AG09309 (cell line): ENCODE measurements at places on chromosomes 4 and X.

GRCh38 chr4:128974136-128974581 lies 119.2 kb downstream of the SCLT1 start:
- DNase-seq = no peak

GRCh38 chr4:139560406-139561104 lies 4.5 kb upstream of the SETD7 start:
- no peak for DNase-seq

DNA sequence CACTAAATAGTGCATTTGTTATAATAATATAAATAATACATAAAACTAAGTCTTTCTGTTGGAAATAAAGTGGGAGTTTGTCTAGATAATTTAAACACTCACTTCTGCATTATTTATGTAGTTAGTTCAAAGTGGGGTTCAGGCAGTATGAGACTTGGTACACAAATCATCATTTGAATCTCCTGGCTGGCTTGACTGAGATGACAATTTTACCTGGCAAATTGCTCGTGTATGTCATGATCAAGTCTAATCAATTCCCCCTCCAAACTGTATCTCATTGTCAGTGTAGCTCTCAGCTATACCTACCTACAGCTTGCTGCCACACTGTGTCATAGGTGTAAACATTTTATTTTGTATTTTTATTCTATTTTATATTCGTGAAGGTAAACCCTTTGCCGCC lies 563.4 kb upstream of the TENM3 start:
- DNase-seq = no peak

DNA sequence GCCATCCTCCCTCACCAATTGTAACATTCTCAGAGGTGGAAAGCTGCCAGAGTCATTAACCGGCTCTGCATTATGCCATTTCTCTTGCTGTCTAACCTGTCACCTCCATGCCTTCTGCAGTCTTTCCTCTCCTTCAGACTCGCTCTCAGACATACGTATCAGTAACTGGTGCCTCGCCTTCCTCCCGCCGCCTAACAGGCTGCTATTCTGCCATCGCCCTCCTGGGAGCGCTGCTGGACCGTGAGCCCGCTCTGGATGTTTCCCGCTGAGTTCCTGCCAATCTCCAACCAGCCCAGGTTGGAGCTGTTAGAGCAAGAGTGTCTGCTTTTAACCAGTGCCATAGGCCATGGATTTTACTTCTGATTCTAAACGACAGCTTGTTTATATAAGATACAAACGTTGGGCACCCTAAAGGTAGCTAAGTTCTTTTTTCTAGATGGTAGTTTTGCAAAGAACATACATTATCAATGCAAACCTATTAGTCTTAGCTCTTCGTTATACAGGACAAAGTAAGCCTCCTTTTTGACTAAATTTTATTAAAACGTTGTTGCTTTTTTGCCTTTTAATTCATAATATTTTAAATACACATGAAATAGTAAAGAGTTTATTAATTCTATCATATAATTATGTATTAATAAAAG lies 59.5 kb upstream of the NEIL3 start:
- no peak for DNase-seq

DNA sequence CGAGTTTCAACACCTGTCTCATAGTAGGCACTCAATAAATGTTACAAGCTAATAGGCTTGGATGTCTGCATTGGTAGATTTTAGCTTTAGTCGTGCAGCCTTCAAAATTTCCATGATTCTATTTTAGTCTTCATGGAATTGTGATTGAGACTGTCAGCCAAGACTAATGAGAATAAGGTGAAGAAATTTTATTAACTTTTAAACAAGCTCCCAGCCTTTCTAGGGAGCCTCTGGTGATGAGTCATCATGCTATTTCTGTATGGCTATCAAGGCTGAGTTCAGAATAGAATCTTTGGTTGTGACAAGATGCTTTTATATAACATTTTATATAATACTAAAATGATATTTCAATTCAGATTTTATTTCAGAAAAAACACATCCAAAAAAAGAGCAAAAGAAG lies 685.8 kb downstream of the GABRG1 start:
- no peak for DNase-seq

- DNase-seq = no peak
These were observed 64.5 kb upstream of the WDR1 start for GRCh38 chr4:10180927-10181744.

GRCh38 chr4:48604041-48604440 lies 114.0 kb downstream of the ZAR1 start:
- DNase-seq = no peak

DNA sequence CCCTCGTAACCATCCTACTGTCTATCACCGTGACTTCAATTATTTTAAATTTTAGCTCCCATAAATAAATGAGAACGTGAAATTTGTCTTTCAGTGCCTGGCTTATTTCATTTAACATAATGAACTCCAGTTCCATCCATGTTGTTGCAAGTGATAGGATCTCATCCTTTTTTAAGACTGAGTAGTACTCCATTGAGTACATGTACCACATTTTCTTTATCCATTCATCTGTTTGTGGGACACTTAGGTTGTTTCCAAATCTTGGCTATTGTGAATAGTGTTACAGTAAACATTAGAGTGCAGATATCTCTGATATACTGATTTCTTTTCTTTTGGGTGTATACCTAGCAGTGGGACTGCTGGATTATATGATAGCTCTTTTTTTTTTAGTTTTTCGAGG lies 32.8 kb downstream of the OCIAD1 start:
- DNase-seq = no peak

DNA sequence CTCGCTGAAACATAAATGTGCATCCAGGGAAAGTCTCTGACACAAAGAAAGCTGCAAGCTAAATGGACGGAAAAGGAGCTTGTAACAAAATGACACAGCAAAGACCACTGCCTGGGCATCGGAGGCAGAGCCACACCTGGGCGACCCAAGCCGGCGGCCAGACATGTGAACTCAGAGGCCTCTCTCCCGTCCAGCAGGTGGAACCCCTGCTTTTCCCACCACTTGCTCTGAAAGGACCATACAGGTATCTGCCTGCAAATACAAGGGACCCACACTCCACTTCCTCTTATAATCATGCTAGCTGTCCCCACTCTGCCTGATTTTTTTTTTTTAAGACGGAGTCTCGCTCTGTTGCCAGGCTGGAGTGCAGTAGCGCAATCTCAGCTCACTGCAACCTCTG lies 12.0 kb downstream of the CPLX1 start:
- no peak for DNase-seq
